ENCODE measurements at places on chromosomes 12 and 14.

DNA sequence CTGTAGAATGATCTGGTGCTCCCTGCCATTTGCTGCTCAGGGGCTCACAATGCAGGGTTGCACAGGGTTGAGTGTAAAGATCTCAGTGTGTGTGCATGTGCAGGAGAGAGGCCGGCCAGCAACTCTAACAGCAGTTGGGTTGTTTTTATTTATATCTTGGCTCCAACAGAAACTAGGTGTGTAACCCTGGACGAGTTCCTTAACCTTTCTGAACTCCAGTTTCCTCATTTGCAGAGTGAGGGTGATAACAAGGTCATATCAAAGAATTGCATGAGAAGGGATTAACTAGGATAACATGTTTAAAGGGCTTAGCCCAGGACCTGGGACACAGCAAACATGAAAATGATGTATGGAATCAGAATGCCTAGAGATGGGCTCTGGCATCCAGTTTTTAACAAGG, 14.8 kb upstream of the JDP2 start:
- no peak for DNase-seq

GRCh38 chr12:3202734-3203446, 125.7 kb downstream of the TSPAN9 start:
- no peak for DNase-seq

GRCh38 chr14:30888480-30889243, 14.3 kb downstream of the COCH start:
- DNase-seq = no peak

- DNase-seq = no peak
These were observed 46.5 kb downstream of the TEAD4 start for GRCh38 chr12:3005736-3006135.

DNA sequence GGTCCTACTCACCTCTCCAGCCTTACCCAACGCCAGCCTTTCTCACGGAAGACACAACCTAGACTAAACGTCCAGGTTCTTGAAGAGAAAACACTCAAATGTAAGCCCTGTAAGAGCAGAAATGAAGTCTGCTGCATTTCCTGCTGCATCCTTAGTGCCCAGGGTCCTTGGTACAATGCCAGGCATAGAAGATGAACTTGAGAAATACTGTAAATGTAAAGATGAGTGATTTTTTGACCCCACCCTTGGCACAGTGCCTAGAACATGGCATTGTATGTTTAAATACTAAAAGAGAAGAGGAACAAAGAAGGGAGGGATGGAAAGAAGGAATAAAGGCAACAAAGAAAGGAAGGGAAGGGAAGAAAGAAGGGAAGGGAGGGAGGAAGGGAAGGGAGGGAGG, 514.6 kb downstream of the MED13L start:
- DNase-seq = no peak

DNA sequence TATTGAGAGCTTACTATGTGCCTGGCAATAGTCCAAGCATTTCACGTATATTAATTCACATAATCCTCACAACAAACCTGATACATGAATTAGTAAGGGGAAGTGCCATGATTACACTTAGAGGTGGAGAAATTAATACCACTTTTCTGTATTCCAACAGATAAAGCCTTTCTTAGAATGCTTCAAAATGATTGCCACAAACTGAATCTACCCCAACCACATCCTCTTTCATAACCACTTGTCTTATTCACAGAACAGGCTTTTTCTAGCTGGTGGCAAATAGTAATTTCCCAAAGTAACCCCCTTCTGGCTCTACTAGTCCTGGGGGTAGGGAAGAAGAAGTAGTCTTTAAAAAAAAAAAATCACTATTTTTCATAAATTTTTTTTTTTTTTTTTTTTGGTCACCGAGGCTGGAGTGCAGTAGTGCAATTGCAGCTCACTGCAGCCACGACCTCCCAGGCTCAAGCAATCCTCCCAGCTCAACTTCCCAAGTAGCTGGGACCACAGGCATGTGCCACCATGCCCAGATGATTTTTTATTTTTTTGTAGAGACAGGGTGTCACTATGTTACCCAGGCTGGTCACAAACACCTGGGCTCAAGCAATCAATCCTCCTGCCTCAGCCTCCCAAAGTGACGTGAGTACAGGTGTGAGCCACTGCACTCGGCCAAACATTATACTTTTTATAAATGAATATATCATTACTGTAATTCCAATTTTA, 59.0 kb upstream of the ARID2 start:
- no peak for DNase-seq

GRCh38 chr14:70642303-70643235, 853 bp downstream of the TTC9 start:
- no peak for DNase-seq

GRCh38 chr12:6606331-6607131, 648 bp downstream of the CHD4 start:
- peak; percentile 55 for DNase-seq

DNA sequence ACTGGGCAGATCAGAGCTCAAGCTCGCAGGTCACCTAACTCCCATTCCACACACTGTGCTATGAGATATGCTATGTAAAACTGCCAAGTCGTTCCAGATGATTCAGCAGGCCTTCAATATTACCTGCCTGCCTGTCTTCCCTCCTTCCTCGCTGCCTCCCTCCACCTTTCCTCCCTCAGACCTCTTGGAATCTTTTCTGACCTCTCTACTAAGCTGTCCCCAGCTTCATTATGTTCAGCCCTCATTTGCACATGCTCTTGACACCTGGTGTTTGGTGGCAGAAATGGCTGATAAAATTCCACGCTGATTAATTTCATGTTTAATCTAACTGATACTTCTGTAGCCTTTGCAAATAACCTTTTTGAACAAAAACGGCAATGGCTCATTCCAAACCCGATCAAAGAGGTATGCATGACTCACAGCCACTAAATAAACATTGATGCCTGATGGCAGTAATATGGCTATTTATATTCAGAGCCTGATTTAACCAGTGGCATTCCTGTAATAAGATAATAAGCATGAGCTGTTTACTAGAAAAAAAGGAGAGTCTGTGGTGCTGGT, 130.8 kb upstream of the EGLN3 start:
- no peak for DNase-seq

- DNase-seq = no peak
These were observed 17.7 kb downstream of the FAM222A start for GRCh38 chr12:109731231-109731731.

- DNase-seq = no peak
These were observed at the start of gene GALNT8 for GRCh38 chr12:4719821-4720636. GALNT8 (plus strand) TSS chr12:4720400; CDS start chr12:4720678, 278 bp downstream.
